ENCODE measurements at places on chromosomes 13 and 19.

DNA sequence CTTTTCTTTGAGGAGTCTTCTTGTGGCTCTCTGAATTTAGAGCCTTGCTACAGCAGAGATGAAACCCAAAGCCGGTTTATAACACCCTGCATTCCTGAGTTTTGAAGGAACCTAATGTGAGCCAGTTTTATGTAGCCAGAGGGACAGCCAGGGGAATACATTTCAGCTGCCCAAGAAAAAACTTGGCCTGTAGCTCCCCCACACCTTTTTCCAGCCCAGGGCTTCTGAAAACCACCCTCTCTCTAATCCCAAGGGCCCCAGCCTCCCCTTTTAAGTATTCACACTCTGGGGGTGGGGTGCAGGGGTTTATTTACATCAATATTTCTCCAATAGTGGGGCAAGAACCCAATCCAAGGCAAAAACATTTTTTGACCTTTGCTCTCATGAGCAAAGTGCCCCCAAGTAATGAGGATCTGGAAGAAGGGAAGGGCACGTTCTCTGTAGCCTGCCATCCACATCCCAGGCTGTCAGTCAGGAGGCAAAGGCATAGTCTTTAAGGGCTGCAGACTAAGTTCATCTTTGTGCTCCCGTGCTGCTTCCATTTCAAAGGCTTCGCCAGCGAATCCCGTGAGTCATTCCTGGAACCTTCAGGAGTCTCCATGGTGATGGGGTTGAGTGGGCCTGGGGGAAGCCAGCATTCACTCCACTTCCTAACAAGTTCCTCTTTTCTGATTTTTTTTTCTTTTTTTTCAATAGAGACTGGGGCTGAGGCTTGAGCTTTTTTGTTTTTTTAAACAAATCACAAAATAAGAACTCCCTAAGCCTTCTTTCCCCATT, 33.2 kb upstream of the MEDAG start:
- no peak overlapping the region for H3K27ac ChIP-seq
- no peak overlapping the region for H3K4me3 ChIP-seq
- peaks cover 15% of the 10 kb centered on the region for H3K4me1 ChIP-seq
- no peak for DNase-seq
- H3K36me3 ChIP-seq = no peaks in the 10 kb centered on the region
- peaks cover 11% of the 10 kb centered on the region for H3K27me3 ChIP-seq

GRCh38 chr19:15570420-15570819, 44.6 kb upstream of the CYP4F8 start:
- H3K4me1 ChIP-seq = no peaks in the 10 kb centered on the region
- DNase-seq = no peak
- H3K4me3 ChIP-seq = no peak overlapping the region
- H3K36me3 ChIP-seq = no peaks in the 10 kb centered on the region
- no peak overlapping the region for H3K27ac ChIP-seq

- no peaks in the 10 kb centered on the region for H3K36me3 ChIP-seq
- H3K27ac ChIP-seq = no peak overlapping the region
- no peak for DNase-seq
- H3K4me3 ChIP-seq = no peak overlapping the region
- no peaks in the 10 kb centered on the region for H3K4me1 ChIP-seq
Observed at GRCh38 chr13:97021241-97021640, 27.0 kb upstream of the OXGR1 start.

DNA sequence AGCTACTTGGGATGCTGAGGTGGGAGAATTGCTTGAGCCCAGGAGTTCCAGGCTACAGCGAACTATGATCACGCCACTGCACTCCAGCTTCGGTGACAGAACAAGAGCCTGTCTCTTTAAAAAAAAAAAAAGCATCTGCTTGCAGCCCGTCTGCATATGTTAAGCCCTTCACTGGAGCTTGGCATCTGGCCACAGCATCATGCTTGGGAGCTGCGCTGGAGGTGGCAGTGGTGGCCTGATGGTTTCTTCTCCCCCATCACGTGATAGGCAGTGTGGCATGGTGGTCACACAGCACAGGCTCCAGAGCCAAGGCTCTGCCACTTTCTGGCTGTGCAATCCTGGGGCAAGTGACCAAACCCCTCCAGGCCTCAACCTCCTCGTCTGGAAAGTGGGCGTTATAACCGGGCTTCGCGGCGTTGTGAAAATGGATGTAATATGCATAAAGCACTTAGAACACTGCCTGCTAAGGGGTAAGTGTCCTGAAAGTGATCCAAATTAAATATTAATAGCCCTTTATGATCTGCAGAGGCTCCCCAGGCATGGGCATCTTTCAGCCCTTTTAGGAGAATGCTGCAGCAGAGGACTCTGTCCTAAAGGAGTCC, 24.4 kb downstream of the MARK4 start:
- peaks cover 70% of the 10 kb centered on the region for H3K36me3 ChIP-seq
- no peaks in the 10 kb centered on the region for H3K4me1 ChIP-seq
- H3K4me3 ChIP-seq = no peak overlapping the region
- H3K27ac ChIP-seq = no peak overlapping the region
- no peak for DNase-seq

DNA sequence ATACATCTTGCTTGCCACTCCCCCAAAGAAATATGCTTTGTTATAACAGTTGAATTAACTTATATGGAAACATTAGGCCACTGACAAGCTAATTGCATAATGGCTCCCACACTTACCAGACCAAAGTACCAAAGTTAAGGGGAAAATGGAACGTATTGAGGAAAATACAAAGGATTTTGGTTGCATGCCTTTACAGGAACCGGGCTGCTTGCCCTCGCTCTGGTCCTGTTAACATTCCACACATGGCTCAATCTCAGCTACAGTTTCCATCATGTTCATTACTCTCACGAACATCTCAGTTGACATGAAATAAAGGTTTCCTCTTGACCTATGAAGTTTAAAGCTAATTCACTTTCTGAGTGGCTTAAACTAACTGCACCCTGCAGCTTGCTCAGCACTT, 220.7 kb upstream of the RXFP2 start:
- no peak overlapping the region for H3K27ac ChIP-seq
- no peaks in the 10 kb centered on the region for H3K27me3 ChIP-seq
- no peak for DNase-seq
- H3K36me3 ChIP-seq = no peaks in the 10 kb centered on the region

GRCh38 chr13:50438351-50438750, 405.1 kb downstream of the DLEU7 start:
- no peak for DNase-seq
- H3K27me3 ChIP-seq = no peaks in the 10 kb centered on the region
- no peaks in the 10 kb centered on the region for H3K36me3 ChIP-seq
- H3K4me3 ChIP-seq = no peak overlapping the region

DNA sequence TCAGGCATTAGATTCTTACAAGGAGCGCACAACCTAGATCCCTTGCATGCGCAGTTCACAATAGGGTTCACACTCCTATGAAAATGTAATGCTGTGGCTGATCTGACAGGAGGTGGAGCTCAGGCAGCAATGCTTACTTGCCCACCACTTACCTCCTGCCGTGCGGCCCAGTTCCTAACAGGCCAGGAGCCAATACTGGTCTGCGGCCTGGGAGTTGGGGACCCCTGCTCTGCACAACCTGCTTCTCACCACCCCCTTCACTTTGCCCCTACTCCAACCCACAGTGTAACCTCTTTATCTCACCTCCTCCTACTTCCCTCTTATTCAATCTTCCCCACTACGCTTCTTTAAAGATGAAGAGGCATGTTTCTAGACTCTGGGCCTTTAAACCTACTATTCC, 240.2 kb downstream of the RGCC start:
- no peak for DNase-seq
- no peak overlapping the region for H3K4me3 ChIP-seq
- H3K4me1 ChIP-seq = peaks cover 19% of the 10 kb centered on the region
- H3K27ac ChIP-seq = no peak overlapping the region
- peaks cover 18% of the 10 kb centered on the region for H3K36me3 ChIP-seq

GRCh38 chr19:16342002-16342715, 17.5 kb downstream of the KLF2 start:
- H3K27ac ChIP-seq = peak overlapping the region; percentile 98
- no peaks in the 10 kb centered on the region for H3K36me3 ChIP-seq
- DNase-seq = peak; percentile 59
- no peaks in the 10 kb centered on the region for H3K27me3 ChIP-seq
- H3K4me3 ChIP-seq = peak overlapping the region; percentile 74
- peaks cover 59% of the 10 kb centered on the region for H3K4me1 ChIP-seq

- H3K4me3 ChIP-seq = no peak overlapping the region
- H3K36me3 ChIP-seq = no peaks in the 10 kb centered on the region
- H3K27me3 ChIP-seq = peaks cover 2% of the 10 kb centered on the region
- no peaks in the 10 kb centered on the region for H3K4me1 ChIP-seq
- no peak overlapping the region for H3K27ac ChIP-seq
Observed at GRCh38 chr13:35990196-35990595, 141.0 kb downstream of the DCLK1 start.

DNA sequence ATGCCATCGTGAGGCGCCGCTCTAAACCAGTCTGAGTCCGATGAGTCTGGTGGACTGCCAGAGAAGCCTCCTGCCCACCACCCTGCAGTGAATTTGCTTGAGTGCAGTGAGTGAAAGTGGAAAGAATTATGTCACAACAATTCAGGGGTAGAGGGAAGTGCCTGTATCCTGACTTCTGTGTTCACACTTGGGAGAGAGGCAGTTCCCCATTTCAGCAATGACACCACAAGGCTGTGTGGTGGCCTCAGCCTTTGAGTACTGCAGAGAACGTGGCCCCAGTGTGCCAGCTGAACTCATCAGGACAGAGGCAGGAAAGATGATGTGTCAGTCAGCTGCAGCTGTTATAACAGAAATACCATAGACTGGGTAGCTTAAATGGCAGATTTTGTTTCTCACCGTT, 155.6 kb downstream of the COG6 start:
- no peak for DNase-seq
- no peaks in the 10 kb centered on the region for H3K36me3 ChIP-seq
- no peak overlapping the region for H3K4me3 ChIP-seq
- no peak overlapping the region for H3K27ac ChIP-seq
- H3K27me3 ChIP-seq = peaks cover 3% of the 10 kb centered on the region
- no peaks in the 10 kb centered on the region for H3K4me1 ChIP-seq

GRCh38 chr13:103087275-103087674, 21.1 kb upstream of the SLC10A2 start:
- H3K4me3 ChIP-seq = no peak overlapping the region
- no peak for DNase-seq
- no peaks in the 10 kb centered on the region for H3K36me3 ChIP-seq
- H3K27ac ChIP-seq = no peak overlapping the region
- H3K4me1 ChIP-seq = no peaks in the 10 kb centered on the region

GRCh38 chr19:40348961-40349507, 539 bp downstream of the PLD3 start:
- H3K36me3 ChIP-seq = peaks cover 8% of the 10 kb centered on the region
- peak overlapping the region; percentile 90 for H3K4me3 ChIP-seq
- H3K4me1 ChIP-seq = peaks cover 28% of the 10 kb centered on the region
- H3K27ac ChIP-seq = peak overlapping the region; percentile 75
- H3K27me3 ChIP-seq = no peaks in the 10 kb centered on the region
- no peak for DNase-seq

GRCh38 chr19:56976995-56977906, 136.7 kb upstream of the PEG3 start:
- no peak overlapping the region for H3K27ac ChIP-seq
- no peak for DNase-seq
- no peaks in the 10 kb centered on the region for H3K27me3 ChIP-seq

DNA sequence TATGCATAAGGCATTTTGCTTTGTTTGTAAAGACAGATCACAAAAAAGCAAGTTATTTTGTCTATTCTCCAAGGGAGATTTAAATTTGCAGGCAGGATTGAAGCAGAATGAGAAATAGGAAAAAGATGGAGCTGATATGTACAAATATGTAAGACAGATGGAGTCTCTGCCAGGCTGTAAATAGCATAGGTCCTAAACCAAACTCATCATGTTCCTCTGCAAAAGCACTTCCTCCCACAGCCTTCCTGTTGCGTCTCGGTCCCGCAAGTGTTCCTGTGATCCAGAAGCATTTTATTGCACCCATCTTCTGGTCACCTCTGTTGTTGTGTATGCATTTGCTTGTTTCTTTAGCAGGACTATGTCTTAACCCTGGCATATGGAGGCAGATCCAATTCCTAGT, 95.7 kb upstream of the CLDN10 start:
- H3K27me3 ChIP-seq = no peaks in the 10 kb centered on the region
- no peak overlapping the region for H3K27ac ChIP-seq
- no peaks in the 10 kb centered on the region for H3K4me1 ChIP-seq
- no peak overlapping the region for H3K4me3 ChIP-seq

GRCh38 chr19:18440415-18440877, 2.5 kb upstream of the ISYNA1 start:
- no peak overlapping the region for H3K27ac ChIP-seq
- peaks cover 20% of the 10 kb centered on the region for H3K36me3 ChIP-seq
- no peak overlapping the region for H3K4me3 ChIP-seq
- H3K4me1 ChIP-seq = peaks cover 30% of the 10 kb centered on the region
- H3K27me3 ChIP-seq = no peaks in the 10 kb centered on the region
- DNase-seq = no peak

- H3K27me3 ChIP-seq = no peaks in the 10 kb centered on the region
- H3K36me3 ChIP-seq = no peaks in the 10 kb centered on the region
- H3K4me3 ChIP-seq = no peak overlapping the region
- no peaks in the 10 kb centered on the region for H3K4me1 ChIP-seq
- no peak for DNase-seq
Observed at GRCh38 chr19:31546205-31546960, 197.1 kb upstream of the TSHZ3 start.

DNA sequence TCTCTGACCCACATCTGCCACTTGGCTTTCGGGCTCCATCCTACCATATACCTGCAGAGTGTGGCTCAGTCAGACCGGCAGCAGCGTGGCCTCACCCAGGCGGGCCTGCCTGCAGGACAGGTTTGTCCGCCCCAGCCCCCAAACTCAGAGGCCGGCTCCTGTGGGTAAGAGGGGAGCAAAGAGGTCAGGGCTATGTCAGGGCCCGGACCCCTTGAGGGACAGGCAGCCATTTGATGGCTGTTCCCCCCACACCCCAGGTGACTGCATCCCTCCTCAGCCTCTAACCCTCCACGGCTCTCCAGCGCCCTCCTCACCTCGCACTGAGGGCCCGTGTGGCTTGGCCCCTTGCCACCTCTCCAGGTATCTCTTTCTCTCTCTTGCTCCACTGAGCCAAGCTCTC, 12.3 kb upstream of the ZBTB32 start:
- H3K4me1 ChIP-seq = peaks cover 2% of the 10 kb centered on the region
- H3K36me3 ChIP-seq = no peaks in the 10 kb centered on the region
- no peak overlapping the region for H3K4me3 ChIP-seq

- H3K4me1 ChIP-seq = peaks cover 33% of the 10 kb centered on the region
- no peak for DNase-seq
- H3K27me3 ChIP-seq = no peaks in the 10 kb centered on the region
- H3K36me3 ChIP-seq = peaks cover 4% of the 10 kb centered on the region
Observed at GRCh38 chr19:18684642-18684993, 1.1 kb downstream of the CRTC1 start.

GRCh38 chr19:45591004-45591637, 6.5 kb upstream of the OPA3 start:
- no peak overlapping the region for H3K4me3 ChIP-seq
- peaks cover 37% of the 10 kb centered on the region for H3K27me3 ChIP-seq
- no peaks in the 10 kb centered on the region for H3K4me1 ChIP-seq
- no peak for DNase-seq
- no peaks in the 10 kb centered on the region for H3K36me3 ChIP-seq

- H3K4me3 ChIP-seq = no peak overlapping the region
- no peak for DNase-seq
- H3K4me1 ChIP-seq = no peaks in the 10 kb centered on the region
- H3K27me3 ChIP-seq = no peaks in the 10 kb centered on the region
- no peak overlapping the region for H3K27ac ChIP-seq
- H3K36me3 ChIP-seq = peaks cover 61% of the 10 kb centered on the region
Observed at GRCh38 chr13:21413013-21413412, 46.1 kb downstream of the ZDHHC20 start.
